Transverse colon (tissue), 4 donors: ENCODE measurements at places on chromosomes 11 and 22. TPM values are rescaled to one million over a fixed set of nuclear protein-coding genes. Genes with fewer than 3 reads are reported as not detected.

The PLEKHB1 gene
- 7.2 TPM for total RNA-seq

The FHIP1B gene
- 204 TPM for total RNA-seq

The KREMEN1 gene
- total RNA-seq, result 16.7 TPM

The EIF3F gene
- 196 TPM for total RNA-seq

The TMEM151A gene
- total RNA-seq, result 0.75 TPM

The SIK3 gene
- 68.6 TPM for total RNA-seq

The MAPK8IP1 gene
- 11.1 TPM for total RNA-seq

The RAB38 gene
- total RNA-seq, result not detected

The KLHDC7B gene
- 1.5 TPM for total RNA-seq

The CCDC89 gene
- total RNA-seq, result 7.6 TPM

The MS4A13 gene
- not detected for total RNA-seq

The NRGN gene
- not detected for total RNA-seq

The DRICH1 gene
- 7.8 TPM for total RNA-seq

The GRM5 gene
- not detected for total RNA-seq

The CSNK2A3 gene
- total RNA-seq, result 0.64 TPM

- DNase-seq, result peak; percentile 66
Measured at GRCh38 chr11:76629853-76630599, 40.5 kb downstream of the LRRC32 start.

GRCh38 chr11:123581651-123582399, 72.6 kb downstream of the SCN3B start:
- DNase-seq, result no peak

DNA sequence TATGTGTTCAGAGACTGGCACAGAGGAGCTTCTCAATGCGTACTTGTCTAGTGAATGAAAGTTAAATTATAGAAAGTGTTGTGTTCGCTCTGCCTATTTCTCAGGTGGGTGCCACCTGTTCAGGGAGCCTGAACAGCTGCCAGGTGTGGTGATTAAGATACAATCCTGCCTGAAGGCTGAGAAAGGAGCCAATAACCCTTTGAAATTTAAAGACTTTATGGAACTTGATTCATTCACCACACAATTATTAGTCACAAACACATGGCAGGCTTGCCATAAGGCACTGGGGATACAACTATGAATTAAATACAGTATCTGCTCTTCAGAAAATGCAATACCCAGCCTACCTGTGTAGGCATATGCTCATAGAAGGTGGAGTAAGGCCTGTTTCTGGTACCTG, 92.9 kb upstream of the AMOTL1 start:
- no peak for DNase-seq

GRCh38 chr11:102151784-102152525, 41.7 kb downstream of the YAP1 start:
- no peak for DNase-seq

GRCh38 chr11:117573326-117573725, 223.7 kb downstream of the DSCAML1 start:
- DNase-seq, result no peak

- no peak for DNase-seq
Measured at GRCh38 chr11:1997755-1998154, at the start of gene H19. TSS of gene H19 (minus strand) at chr11:1997842.

- DNase-seq, result no peak
Measured at GRCh38 chr11:76628408-76628947, 42.1 kb downstream of the LRRC32 start.

GRCh38 chr22:22897091-22897490, 9.5 kb downstream of the IGLL5 start:
- DNase-seq, result no peak

DNA sequence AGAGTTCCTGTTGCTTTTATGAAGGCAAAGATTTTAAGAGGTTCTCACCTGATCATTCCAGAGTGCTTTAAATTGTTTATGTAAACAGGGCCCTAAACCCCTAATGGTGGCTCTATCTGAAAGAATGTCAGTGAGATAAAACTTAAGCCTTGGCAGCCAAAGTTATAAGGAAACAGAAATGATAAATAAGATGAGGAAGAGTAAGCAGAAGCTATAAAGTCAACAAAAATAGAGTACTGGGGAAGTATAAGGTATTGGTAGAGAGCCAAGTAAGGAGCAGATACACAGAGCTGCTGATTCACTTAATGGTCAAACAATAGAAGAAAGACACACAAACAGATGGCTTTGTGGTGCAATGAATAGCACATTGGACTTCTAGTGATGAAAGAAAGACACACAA, 37.9 kb downstream of the TMPRSS5 start:
- DNase-seq, result no peak

GRCh38 chr11:8608652-8609051, 14.6 kb upstream of the STK33 start:
- no peak for DNase-seq

- no peak for DNase-seq
Measured at GRCh38 chr11:114362958-114363357, 37.4 kb downstream of the C11orf71 start.

DNA sequence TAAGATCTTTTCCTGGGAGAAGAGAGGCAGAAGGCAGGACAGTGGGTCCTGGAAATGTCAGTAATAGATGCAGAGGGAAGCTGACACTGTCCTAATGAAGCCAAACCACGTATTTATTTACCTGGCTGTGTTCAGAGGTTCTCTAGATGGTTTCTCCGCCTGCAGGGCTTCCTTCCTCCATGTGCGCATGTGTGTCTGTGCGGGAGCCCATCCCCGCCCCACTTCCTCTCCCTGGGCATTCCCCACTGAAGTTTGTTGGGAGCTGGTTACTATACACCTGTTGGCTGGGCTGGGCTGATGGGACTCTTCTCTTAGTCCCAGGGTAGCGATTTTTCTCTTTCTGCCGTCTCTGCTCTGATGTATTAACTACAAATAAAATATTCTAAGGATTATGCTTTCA, 204.9 kb upstream of the TBCEL start:
- no peak for DNase-seq

DNA sequence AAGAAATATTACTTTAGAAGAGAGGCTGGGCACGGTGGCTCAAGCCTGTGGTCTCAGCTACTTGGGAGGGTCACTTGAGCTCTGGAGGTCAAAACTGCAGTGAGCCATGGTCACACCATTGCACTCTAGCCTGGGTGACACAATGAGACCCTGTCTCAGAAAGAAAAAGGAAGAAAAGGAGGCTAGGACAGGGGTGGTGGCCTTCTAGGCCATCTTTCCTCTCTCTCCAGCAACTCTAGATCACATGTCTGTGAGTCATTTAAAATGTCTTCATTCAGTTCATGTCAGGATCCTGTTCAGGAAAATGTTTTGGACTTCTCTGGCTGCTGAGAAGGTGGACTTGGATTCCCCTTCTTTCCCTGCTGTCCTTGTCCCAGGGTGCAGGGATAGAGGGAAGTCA, 53.3 kb downstream of the PPFIA1 start:
- DNase-seq, result no peak

DNA sequence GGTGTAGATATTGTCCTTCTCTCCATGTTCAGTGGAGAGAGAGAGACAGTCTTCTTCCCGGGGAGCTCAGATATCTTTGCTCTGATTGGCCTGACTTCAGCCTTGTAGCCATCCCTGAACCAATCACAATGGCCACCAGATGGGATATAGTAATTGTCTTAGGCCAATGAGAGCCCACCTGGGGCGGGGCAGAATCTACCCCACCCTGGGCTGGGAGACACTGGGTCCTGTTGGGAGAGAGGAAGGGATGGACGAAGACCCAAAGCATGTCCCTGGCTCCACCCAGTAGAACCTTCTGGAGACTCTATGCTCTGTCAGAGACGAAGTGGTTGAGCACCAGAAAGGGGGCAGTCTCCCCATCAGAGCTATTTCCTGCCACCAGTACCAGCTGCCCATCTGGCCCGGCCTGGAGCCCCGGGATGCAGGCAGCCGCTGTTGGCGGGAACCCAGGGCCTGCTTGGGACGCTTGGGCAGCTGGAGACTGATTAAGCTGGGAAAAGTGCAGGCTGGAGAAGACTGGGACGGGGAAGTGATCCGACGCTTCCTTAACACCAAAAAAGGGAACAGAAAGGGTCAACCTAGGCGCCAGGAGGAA, 31.6 kb upstream of the CBX7 start:
- DNase-seq, result no peak

GRCh38 chr11:78572394-78572793, 2.3 kb downstream of the NARS2 start:
- DNase-seq, result no peak

DNA sequence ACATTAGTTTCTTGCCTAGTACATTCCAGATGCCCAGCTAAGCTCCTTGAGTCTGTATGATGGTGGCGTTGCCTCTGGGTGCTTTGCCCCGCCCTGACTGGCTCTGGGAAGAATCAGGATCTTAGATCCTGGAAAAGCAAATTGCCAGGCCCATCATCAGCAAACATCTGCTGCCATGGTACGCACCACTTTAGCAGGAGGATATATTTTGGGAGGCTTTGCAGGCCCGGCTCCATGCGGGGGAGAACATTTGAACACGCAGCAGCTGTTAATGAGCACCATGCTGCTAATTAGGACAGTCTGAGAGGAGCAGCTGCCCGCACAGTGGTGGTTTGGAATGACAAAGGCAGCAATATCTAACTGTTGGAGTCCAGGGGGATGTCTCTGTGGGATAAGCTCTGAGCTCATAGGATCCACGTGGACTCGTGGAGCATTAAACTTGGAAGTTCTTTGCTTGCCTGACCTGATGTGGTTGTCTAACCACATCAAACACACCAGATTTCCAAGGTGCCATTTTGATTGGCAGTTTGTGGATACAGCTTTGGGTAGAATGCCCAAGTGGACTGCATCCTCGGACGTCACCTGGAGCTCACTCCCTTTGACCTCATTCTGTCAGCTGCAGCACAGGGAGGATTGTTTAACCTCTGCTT, 217.0 kb upstream of the ZBED5 start:
- no peak for DNase-seq

DNA sequence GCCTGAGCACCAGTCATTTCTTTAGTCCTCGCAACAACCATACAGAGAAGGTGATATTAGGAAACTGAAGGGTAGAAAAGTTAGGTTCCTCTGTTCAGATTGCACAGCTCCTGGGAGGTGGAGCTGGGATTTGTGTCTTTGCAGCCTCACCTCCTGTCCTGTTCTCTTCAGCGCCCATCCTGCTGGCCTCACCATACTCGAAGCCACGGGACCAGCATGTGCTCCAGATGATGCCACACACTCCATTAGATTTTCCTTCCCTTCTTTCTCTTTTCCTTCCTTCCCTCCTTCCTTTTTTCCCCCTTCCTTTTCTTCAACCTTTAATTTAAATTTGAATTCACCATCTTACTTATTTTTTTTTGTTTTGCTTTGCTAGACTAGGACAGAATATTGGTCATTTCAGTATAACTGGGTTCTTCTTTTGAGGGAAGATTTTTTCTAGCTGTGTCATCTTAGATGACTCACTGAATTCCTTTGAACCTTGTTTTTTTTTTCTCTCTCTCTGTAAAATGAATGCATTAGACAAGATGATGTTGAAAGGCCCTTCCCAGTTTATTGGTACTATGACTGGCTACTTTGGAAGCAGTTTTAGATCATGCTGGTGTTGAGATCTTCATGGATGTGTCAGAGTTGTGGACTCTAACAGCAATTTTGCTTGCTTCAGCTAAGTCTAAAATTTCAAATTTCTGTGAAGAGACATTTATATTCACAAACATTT, 662.5 kb upstream of the TENM4 start:
- DNase-seq, result no peak

DNA sequence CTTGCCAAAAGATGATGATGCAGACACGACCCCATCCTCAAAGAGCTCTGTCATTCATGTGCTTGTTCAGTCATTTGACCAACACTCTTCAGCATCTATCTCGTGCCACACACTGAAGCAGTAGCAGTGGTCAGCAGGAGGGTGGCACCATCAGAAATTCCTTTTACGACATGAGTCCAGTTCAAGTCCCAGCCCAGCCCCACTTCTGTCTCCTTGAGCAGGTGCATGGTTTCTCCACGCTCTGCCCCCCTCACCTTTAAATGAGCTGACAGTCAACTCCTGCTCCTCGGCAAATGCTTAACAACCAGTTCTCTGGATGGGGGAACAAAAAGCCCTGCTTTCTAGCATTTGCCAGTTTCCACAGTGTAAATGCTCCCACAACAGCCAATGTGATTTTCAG, 60.9 kb downstream of the SYN3 start:
- DNase-seq, result no peak

DNA sequence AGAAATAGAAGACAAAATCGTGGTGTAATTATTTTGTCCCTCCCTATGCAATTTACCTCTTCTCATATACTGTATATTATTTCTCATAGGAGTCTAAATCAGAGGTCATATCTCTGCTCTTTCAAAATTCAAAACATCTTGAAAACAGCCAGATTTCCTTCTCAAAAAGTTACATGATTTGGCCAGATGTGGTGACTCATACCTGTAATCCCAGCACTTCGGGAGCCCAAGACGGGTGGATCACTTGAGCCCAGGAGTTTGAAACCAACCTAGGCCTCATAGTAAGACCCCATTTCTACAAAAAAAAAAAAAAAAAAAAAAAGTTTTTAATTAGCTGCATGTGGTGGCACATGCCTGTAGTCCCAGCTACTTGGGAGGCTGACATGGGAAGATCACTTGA, 29.0 kb upstream of the DNAJB7 start:
- no peak for DNase-seq

DNA sequence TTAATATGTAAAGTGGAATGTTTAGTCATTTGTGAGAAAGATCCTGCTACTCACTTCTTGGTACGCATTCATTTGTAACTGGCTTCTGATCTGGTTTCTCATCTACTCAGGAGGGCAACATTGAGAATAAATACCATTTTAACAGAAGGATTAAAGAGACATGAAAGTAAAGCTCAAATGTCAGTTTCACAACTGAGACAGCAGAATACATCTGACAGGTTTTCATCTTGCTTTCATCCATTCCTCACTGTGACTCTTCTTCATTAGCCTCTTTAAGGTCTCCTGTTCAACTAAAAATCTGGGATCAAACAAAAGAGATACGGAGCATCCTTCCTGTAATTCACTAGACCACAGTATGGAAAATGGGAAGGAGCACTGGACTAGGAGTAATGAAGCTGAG, 31.4 kb upstream of the CCDC89 start:
- DNase-seq, result no peak

- no peak for DNase-seq
Measured at GRCh38 chr11:60118338-60118737, 29.9 kb downstream of the MS4A2 start.

DNA sequence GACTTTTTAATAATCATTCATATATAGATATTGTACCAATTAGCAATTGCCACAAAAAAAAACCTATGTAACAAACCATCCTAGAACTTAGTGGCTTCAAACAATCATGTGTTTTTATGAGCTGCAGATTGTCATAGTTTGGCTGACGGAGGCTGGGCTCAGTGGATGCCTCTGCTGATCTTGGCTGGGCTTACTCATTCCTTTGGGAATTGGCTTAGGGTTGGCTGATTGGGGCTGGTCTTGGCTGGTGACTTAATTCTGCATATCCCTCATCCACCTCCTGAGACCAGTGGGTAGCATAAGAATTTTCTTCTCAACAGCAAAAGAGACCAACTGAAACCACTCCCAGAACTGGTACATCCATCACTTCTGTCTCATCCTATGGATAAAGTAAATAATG, 57.9 kb upstream of the PHF21B start:
- no peak for DNase-seq
